ENCODE measurements at places on chromosomes 1 and 21. TPM values are rescaled to one million over a fixed set of nuclear protein-coding genes. Genes with fewer than 3 reads are reported as not detected.

GRCh38 chr1:226656201-226656600, 82.9 kb downstream of the ITPKB start:
- DNase-seq, result no peak

DNA sequence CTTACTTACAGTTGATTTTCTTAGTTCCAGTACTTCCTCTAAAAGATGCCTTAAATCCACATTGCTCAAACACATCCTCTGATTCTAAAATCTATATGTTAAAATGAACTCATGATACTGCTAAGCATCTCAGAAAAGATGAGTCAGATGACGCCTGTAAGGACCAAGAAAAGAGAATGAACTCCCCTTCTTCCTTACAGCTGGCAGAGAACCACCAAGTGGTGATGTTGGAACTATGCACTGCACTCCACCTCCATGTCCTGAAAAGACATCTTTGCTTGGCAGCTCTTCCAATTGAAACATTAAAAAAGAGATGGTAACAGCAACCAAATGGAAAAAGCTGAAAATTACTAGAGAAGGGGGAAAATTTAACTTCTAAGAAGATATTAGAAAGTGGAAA, 648.8 kb downstream of the PTPRC start:
- DNase-seq, result peak; percentile 27

- DNase-seq, result no peak
Observed at GRCh38 chr1:1006305-1007159, 6.6 kb upstream of the HES4 start.

- DNase-seq, result peak; percentile 75
Observed at GRCh38 chr1:207831517-207832327, 79.2 kb downstream of the CD34 start.

Gene RHD
- 0.28 TPM for total RNA-seq

- DNase-seq, result no peak
Observed at GRCh38 chr1:4523551-4523950, 130.9 kb upstream of the AJAP1 start.

GRCh38 chr1:200281201-200281835, 128.5 kb downstream of the ZNF281 start:
- no peak for DNase-seq

DNA sequence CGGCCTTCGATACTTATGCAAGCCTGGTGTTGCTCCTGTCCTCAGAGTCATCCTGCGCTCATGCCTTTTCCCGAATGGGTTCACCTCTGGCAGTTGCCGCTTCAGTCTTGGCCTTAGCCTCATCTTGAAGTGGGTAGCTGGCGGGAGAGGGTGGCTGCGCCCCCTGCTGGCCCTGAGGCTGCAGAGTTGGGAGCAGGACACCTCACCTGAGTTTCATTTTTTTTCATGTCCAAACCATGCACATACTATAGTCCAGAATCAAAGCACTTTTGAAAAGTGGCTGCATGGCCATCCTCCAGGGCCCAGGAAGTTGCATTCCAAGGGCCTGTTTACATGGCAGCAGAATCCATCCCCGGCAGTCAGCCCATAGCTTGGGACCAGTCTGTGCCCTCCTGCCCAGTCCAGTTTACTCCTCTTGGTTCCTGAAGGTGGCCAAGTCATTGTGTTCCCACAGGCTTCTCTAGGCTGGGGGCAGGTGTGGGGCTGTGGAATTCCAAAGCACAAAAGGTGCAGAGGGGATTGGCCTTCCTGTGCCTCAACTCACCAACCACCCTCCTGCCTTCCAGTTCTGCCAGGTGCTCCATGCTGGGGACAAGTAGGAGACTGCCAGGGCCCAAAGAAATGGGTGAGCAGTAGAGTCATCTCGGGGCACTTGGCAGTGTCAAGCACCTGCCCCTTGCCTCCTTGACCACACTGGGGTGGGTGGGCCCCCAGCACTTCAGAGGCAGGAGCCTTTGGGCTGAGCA, 44.0 kb downstream of the YARS1 start:
- DNase-seq, result peak; percentile 74

Gene KCNJ9
- not detected for total RNA-seq

DNA sequence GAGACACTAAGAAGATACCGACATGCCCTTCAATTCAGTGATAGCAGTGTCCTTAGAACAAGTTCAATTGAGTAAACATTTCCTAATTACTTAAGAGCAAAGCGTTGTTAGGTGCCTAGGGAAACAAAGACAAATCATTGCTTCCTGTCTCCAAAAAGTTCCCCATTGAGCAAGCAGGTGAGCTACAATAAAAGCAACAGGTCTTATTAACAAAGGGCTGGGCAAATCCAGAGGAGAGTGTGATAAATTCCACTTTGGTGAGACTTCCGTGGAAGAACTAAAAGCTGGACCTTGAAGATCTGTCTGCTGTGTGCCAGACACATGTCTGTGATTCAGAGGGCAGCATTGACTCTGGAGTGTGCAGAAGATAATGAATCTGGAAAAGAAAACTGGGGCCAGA, 1.9 kb upstream of the TUT4 start:
- DNase-seq, result peak; percentile 31

DNA sequence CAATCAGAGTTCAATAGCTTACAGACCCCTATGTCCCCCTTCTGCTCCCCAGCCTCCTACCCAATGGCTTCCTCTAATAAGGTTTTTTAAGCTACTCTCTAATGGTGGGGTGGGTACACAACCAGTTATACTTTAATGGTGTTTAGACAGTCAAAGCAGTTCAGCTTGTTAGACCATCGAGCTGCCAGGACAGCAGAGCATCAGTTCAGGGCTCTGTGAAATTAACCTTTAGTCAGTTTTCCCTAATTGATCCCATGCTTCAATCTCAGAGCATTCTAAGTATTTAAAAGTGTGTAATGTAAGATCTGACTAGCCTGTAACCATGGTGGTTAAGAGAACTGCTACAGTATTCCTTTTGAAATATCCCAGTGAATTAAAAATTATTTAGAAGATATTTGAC, 107.2 kb upstream of the ZNF644 start:
- DNase-seq, result no peak

GRCh38 chr1:8711151-8711550, 106.3 kb downstream of the RERE start:
- no peak for DNase-seq

Gene RPTN
- not detected for total RNA-seq

- no peak for DNase-seq
Observed at GRCh38 chr1:39576016-39576657, 453 bp downstream of the PABPC4 start.

- no peak for DNase-seq
Observed at GRCh38 chr21:34989337-34990151, 59.6 kb downstream of the RUNX1 start.

Gene CRYBG2
- not detected for total RNA-seq

DNA sequence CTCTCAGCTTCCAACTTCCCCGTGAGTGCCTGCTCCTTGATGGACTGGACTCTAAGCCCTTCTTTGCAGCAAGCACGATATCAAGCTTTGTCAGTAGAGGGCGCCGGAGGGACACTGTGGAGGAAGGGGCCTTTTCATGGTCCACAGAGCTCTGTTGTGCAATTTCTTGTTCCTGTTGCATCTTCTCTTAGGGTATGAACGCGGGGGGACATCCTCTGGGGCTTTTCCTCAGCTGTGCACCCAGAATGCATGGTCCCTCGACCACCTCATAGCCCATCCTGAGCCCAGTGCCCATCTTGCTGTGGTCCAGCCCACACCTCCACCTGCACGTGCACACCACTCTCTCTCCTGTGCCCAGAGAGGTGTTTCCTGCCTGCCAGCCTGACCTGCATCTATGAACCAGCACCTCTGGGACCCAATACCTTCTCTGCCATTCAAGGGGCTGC, 556.8 kb downstream of the PTPRU start:
- peak; percentile 72 for DNase-seq

GRCh38 chr1:41280202-41281032, 38.3 kb upstream of the SCMH1 start:
- DNase-seq, result no peak

- no peak for DNase-seq
Observed at GRCh38 chr21:41345934-41346685, 15.7 kb upstream of the MX2 start.

GRCh38 chr1:11787804-11788436, 17.8 kb downstream of the MTHFR start:
- no peak for DNase-seq

- peak; percentile 70 for DNase-seq
Observed at GRCh38 chr1:227315629-227316346, 2.5 kb downstream of the CDC42BPA start.

DNA sequence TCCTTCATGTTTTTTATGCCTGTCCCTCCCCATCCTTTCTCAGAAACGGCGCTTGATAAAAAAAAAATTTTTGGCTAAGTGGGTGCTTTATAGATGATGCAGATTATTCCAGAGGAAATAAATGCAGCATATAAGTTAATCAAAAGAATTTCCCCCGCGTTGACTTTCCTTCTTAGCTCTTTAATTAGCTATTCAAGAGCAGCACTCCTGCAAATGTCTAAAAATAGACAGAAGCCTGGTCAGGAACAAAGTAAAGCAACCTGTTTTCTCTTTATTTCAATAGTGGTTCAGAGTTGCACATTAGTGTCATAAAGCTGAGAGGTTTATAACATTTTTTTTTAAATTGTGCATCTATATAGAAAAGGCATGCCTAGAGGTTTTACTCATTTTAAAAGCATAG, 439.5 kb upstream of the LRRC7 start:
- DNase-seq, result no peak

- DNase-seq, result no peak
Observed at GRCh38 chr1:226652613-226653012, 86.5 kb downstream of the ITPKB start.

DNA sequence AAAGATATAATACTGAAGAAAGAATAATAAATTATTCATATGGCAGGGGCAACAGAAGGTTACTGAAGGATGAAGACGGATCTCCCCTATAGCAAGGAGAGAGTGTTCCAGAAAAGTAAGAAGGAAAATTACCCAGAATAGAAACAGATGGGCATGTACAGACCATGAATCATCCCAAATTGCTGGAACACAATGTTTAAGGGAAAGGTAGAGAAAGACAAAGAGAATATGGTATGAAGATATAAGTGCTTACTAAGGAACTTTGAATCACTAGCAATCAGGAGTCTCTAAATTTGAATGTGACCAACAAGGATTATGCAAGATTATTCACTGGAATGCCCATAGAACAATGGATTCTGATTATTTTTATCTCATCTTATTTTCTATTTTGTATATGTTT, 375.4 kb downstream of the COL11A1 start:
- DNase-seq, result no peak

All from IMR-90 (cell line).